Urinary bladder (tissue), 4 donors: ENCODE measurements at places on chromosomes 3 and 15. TPM values are rescaled to one million over a fixed set of nuclear protein-coding genes. Genes with fewer than 3 reads are reported as not detected.

Gene CHST14
- 11.8 TPM for total RNA-seq

Gene PHLDB2
- total RNA-seq = 173 TPM

Gene SH2D7
- total RNA-seq = not detected

Gene DUOX1
- total RNA-seq = 10.3 TPM

Gene KLHL40
- 3.5 TPM for total RNA-seq

Gene C3orf70
- total RNA-seq = 29.9 TPM

Gene SEMA5B
- total RNA-seq = 10.8 TPM

Gene IL20RB
- 0.42 TPM for total RNA-seq

Gene CKMT1B
- 0.63 TPM for total RNA-seq

GRCh38 chr3:117510396-117510795 lies 800.8 kb downstream of the TUSC7 start:
- no peak for DNase-seq

DNA sequence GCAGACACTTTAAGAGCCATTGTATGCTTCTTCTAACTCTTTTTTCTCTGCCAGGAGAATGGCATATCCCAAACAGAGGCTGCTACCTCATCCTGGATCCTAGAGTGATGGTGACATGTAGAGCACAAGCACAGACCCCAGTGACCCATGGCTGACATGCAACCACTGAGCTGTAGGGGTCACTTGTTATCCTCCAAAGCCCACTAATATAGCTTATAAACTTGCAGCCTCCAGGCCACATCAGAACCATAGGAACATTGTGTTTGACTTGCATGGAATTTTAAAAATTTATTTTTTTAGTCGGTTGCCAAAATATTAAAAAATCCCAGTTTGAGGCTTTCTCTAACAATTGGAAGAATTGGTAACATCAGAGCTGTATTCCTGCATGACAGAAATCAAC lies 283.0 kb upstream of the WNT5A start:
- no peak for DNase-seq

DNA sequence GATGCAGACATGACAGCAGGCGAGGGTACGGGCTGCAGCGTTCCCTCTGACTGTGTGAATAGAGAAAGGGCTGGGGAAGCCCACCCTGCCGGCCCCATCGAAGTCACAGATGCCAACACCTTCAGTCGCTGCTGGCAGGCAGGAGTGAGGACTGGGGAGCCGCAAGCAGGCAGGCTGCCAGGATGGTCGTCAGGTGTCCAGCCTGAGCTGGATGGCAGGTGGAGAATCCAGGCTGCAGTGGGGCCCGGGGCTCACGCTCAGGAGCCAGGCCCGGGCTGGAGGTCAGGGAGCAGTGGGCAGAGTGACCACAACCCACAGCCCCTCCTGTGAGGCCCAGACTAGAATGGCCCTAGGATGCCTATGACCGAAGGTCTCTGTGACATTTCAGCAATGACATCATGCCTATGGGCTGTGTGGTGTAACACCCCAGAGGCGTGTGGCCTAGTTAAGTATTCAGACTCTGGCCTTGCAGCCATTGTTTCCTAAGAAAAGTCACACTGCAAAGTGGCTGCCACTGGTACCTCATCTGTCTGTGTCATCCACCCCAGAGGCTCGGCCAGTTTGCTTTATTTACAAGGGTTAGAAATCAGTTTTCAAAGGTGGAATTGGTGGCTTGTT lies 15.7 kb downstream of the PRR23E start:
- no peak for DNase-seq

- peak; percentile 37 for DNase-seq
Measured at GRCh38 chr3:187368251-187369088, at the start of gene RTP4. TSS of gene RTP4 (plus strand) at chr3:187368385. CDS start at chr3:187368442, 57 bp downstream.

DNA sequence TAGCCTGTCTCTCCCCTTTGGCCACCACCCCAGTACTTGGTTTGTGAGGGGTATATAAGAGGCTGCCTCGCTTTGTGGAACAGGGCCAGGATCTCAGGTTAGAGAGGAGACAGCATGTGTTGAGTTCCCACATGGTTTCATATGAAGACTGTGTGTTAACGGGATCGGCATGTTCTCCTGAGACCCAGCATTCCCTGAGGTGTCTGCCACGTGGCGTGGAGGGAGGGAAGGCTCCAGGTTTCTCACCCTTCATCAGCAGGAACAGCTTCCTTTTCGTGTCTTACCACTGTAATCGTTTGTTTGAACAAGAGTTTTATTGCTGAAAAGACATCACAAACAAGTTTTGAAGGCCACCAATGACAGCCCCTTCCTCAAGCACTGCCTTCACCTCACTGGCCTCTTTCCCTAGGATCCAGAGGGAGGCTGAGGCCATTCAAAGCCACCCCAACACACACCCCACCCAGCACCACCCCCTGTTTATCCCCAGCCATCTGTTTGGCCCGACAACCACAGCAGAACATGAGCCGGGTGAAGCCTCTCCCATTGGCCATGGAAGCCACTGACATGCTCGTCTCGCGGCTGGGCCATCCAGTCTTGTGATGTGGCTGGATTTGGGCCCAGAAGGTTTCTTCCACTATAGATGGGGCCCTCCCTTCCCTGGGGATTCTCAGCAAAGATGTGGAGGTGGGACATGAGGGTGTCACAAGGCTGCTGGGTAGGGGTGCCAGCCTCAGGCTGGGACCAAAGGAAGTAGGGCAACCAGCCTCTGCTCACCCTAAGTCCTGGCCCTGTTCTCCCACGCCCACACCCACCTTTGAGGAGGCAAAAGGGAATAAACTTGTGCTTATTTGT lies 10.0 kb downstream of the BHLHE40 start:
- DNase-seq = no peak

- no peak for DNase-seq
Measured at GRCh38 chr3:127015282-127016042, 32.5 kb downstream of the PLXNA1 start.

GRCh38 chr3:126051741-126052140 lies 32.2 kb downstream of the SLC41A3 start:
- DNase-seq = no peak

DNA sequence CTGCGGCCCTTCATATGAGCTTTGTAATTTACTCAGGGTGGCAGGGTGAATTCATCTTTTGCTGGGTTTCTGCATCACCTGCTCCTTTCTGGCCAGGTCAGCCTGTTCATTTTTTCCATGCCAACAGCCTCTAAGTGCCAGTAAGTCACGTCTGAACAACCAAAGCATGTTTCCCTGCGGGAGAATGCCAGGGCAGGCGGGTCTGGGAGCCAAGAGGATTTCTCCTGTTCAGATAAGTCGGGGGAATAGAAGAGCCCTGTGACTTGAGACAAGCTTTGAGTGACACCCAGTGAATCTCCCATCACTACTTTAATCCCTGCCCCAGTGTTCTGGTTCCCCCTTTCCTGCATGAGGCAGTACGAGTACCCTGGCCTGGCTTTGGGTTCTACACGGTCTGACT lies 153.1 kb downstream of the PGPEP1L start:
- no peak for DNase-seq

DNA sequence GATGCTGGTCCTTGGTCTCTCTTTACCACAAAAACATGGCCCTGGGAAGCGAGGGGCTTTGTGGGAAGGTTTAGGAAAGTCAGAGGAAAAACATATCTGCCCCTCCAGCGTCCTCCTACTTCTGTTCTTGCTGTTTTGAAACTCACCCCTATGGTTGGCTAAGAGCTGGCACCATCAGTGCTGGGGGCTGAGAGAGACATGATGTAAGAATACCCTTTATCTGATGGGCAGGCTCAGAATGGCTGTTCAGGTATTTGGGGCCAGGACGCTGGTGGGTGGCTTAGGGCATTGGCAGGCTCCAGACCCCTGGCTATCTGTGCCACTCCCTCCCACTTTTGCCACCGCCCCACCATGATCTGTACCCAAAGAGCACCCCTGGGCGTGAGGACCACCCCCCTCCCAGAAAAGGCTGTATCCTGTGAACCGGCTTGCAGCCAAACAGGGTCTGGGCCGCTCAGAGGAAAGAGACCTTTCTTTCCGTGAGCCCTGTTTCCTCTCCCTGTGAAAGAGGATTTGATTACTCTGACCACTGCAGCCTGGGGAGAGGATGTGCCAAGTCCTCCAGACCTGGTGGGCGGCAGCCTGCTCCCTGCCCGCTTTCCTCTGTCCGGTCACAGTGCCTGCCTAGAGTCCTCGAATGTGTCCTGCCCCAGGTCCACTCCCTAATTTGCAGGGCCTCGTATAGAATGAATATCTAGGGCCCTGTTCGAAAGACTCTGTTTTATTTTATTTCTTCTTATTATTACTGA lies 61.3 kb upstream of the SLC6A6 start:
- no peak for DNase-seq

DNA sequence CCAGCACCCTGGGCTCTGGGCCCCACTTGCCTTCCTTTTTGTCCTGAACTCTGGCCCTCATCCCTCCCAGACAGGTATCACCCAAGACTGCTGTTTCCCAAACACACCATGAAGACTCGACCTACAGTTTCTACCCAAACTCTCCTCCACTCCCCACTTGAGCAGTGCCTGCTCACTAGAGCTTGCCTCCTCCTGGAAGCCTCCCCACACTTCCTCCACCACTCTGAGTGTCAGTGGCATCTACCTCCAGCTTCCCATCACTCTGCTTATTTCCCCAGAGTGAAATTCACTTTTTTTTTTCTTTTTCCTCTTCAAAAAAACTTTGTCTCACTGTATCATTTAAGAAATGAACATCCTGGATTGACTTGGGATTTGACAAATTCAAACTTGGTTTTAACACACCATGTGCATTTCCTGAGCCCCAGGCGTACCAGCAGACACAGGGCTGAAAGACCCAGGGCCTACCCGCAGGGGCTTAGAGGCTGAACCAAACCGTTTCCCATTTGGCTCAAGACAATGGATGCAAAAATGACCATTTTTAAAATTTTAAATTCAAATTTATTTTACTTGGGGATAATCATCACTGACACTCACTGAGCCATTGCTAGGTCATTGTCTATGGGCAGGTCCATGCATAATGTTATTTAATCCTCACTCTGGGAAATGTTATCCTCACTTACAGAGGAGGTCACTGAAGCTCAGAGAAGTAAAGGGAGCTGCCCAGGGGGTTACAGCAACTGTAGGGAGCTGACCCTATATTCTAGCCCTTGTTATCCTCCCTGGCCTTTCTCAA lies 62.3 kb downstream of the IQSEC1 start:
- DNase-seq = no peak

GRCh38 chr15:65937054-65937453 lies 67.8 kb downstream of the RAB11A start:
- DNase-seq = no peak

DNA sequence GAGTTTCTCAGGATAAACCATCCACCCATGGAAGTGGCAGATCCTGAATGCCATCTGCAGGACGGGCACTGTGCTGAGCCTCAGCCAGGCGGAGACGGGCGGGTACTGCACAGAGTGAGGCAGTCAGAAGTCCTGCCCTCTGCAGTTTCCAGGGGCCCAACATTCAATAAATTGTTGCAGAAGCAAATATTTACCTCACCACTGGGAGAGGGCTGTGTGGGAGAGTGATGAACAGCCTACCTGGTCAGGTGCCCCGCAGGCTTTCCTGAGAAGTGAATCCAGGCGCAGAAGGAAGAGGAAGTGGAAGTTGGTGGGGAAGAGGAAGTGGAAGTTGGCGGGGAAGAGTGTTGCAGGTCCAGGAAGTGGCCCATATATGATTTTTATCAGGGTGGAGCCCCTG lies 100.8 kb downstream of the SLCO3A1 start:
- DNase-seq = no peak
